C1 segment of cervical spinal cord (tissue), 14 donors: ENCODE measurements at places on chromosomes 7 and 10.

DNA sequence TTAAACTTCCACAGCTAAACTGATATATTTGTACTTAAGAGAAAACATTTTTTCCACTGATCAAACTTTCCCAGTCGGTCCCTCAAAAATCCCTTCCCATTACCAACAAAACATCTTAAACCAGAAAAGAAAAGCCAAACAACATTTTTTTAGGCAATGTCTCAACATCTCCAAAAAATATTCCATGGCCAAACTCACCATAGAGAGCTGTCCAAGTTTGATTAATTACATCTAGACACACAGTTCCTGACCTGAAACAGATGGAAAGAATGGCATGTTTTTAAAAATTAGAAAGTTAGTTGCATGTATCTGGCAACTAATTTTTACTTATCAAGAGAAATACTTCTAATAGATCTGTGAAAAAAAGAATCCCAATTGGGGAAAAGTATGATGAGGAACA, 95.4 kb downstream of the UBE2H start:
- no peak for DNase-seq

- no peak for DNase-seq
Observed at GRCh38 chr10:99781734-99782429, 558 bp upstream of the ABCC2 start.

DNA sequence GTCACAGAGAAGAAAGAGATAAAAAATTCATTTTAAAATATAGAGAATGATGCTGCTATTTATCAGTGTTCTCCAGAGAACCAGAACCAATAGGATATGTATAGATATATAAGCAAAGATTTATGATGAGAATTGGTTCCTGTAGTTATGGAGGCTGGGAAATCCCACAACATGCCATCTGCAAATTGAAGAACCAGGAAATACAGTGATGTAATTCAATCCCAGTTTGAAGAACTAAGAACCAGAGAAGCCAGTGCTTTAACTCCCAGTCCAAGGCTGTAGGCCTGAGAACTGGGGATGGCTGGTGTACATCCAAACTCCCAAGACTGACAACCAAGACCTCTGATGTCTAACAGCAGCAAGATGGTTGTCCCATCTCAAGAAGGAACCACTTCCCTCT, 192.9 kb upstream of the PLXDC2 start:
- no peak for DNase-seq

DNA sequence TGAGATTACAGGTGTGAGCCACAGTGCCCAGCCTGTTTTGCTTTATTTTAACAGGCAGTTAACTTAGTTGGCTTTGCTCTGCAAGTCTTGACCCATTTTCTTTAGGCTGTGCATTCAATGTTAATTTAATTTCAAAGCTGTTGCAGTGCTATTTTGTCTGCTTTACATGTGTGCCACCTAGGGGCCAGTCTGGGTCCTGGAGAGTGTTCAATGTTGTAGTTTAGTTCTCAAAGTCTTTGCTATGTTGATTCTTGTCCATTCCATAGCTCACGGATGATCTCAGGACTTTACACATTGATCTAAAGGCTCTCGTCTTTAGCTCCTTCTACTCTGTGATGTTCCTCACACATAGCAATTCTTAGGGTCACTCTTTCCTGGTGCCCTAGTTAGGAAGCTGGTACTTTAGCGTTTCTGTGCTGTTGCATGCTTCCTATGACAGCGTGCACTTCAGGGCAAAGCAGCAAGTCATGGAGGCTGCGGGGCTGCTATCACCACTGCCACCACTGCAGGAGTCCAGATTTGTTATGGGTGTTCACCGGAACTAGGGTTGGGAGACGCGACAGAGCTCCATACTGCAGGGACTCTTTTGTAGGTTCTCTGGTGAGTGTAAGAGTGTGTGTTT, 16.4 kb upstream of the ABCA13 start:
- DNase-seq = no peak

- DNase-seq = no peak
Observed at GRCh38 chr7:37390114-37390513, 58.5 kb downstream of the ELMO1 start.

DNA sequence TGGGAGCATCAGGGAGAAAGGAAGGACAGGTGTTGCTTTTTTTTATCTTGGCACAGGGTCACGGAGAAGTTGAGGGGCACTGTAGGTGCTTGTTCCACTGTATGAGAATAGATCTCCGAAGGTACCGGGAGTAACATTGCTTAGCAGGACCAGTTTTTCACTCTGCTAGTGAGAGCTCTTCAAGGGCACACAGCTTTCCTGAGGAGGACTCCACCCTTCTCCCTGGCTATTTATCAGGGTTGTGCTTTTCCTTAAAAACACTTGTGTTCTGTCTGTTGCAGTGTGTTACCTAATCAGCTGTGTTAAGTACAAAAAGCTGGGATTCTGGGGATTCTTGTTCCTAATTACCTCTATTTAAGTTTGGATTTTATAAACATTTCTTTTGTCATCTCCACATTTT, 160.5 kb downstream of the SND1 start:
- DNase-seq = no peak

DNA sequence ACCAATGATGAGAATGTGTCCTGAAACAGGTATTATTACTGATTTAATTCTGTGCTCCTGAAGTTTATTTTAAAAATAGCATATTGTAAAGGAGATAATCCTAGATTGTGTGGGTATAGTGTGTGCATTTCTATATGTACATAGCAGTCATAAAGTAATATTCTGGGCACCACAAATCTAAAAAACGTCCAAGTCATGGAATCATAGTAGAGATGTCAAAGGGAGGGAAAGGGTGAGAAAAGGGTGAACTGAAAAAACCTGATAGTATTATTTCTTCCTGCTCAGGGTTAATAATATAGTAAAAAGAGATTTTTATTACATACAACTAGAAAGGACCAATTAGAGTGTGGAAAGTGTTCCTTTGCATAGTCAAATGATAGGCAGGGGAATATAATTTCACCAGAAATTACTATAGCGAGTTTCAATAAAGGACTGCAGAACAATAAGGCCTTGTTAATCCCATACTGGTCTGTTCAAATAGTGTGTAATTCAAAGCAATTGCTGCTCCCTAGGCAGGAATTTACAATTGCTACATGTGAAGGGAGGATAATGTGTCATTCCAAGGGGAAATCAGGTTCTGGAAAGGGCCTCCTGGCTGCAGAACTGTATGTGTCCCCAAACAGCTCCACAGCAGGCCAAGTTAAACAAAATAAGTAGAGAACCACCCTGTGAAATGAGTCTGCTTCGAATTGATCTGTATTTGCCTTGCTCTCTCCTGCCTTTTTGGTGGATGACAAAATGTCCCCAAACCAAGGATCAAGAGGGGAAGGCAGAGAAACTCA, 42.5 kb upstream of the KMT2E start:
- DNase-seq = no peak

DNA sequence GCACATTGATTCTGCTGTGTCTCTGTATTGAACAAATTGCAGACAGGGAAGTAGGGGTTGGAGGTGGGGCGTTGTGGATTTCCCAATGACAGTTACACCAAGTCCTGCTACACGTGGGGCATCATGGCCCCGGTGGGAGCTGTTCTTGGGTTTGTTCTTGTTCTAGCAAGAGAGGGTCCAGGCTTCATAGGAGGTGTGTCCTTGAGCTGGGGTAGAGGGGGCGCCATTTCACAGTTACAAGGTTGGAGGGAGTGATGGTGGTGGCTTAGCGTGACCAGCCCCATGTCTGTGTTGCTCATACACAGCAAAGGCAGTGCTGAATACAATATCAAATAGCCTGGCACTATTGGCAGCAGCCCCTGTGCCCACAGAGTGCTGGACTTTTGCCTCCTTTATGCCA, 15.7 kb downstream of the SH2D4B start:
- DNase-seq = no peak

GRCh38 chr10:29141761-29142160, 147.1 kb upstream of the LYZL1 start:
- no peak for DNase-seq

DNA sequence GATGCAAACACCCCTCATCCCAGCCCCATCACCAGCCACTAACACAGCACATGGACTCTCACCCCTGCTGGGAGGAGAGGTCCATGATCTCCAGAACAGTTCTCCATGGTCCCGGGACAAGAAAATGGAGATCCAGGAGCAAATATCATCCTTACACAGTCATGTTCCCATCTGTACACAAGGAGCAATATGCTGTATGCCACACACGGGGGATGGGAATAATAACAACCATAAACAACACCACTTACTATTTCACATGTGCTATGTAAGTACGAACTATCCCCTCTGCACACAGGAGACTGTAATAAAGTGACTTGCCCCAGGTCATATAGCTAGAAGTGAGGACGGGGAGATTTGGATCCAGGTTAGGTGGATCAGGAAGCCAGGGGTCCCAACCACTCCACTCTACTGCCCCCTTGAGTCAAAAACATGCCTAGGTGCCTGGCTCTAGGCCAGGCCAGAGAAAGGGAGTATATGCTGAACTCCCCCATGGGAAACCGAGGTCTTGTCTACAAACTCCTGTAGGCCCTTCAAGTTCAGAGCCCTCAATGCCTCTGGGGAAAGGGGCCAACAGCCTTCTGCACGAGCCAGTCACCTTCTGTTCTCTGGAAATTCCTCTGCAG, 34.1 kb downstream of the LRRC20 start:
- DNase-seq = no peak

DNA sequence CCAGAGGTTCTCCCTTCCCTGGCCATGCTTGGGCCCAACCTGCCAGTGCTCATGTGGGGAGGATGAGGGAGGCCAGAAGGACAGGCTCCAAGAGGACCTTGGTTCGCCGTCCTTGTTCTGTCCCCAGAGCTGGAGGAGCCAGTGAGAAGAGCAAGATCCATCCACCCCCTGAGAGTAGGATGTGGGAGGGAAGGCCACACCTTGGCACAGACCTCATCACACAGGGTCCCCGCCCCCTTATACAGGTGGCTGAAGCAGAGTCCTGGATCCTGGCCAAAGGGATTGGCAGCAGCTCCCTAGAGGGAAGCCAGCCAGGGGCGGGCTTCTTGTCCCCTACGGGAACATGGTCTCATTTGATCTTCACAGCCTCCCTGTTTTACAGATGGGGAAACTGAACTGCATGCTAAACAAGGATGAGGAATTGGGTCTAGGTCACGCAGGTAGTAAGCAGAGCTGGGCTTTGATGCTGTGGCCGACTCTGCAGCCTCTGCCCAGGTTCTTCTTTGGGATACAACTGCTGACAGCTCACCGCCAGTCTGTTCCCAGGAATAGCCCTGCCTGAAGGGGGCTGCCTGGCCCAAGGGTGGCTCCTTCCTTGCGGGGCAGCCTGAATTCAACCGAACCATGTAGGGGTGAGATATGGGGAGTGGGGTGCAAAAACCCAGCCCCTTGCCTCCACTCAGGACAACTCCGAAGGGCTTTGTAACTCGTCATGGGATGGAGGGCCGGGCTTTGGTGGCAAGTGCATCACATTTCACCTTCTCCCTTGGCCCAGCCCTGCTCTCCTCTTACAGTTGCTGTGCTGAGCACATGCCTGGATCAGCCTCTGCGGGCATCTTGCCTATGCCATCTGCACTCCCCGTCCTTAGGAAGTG, 62.2 kb upstream of the KDM7A start:
- no peak for DNase-seq

GRCh38 chr7:138499340-138499739, 39.3 kb downstream of the TRIM24 start:
- DNase-seq = no peak

DNA sequence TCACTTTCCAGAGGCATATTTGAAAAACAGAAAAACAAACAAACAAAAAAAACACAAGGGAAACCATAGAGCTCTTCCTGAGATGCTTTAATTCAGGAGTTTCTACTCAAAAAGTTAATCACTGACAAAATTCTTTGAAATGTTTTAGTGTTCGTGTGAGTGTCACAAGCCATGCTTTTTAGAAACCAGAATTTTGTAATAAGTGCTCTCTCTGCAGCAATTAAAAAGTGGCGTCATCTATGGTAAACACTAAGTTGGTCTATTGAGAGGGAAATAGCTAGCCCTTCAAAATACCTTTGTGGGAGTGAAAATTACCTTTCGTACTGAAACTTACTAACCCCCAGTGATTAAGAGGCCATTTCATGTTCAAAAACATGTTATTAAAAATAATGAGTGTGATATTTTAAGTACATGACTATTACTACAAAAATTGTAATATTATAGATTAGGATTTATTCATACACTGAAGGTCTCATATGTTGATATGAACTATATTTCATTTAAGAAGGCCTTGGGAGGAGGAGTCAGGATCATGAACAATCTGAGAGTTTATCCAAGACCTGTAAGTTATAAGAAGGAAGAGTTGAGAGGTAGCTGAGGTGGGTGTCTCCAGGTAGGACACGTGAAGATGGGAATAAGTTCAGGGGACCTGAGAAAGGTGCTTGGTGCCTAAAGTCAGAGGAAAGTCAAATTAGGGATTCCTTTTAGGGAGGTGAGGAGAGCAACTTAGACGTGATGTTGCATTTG, 94.6 kb downstream of the PPP1R9A start:
- DNase-seq = no peak

DNA sequence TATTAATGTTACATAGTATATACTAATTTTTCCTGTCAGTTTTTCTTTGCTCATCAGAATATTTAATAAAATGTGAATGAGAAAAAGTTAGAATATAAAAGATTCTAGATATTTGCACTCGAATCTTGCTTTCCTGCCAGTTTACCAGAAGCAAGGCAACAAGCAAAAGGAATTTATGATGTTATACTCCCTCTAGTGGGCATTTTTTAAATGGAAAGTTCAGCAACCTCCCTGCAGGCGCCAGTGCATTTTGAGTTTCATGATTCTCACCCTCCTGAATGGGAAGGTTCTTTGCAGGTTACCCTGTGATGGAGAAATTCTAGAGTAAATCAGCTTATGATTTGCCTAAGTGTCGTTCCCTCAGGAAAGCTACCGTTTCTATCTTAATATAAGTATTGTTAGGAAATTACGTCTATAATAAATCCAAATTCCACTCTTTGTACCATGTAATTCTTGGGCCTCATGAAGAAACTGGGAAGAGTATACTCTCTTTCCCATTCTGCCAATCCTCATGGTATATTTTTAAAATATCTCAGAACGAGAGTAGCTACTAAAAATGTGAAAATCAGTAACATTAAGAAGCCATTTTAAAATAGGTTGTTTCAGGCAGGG, 350.0 kb downstream of the CRPPA start:
- no peak for DNase-seq

- no peak for DNase-seq
Observed at GRCh38 chr7:28529755-28530154, 117.4 kb downstream of the CREB5 start.

- DNase-seq = no peak
Observed at GRCh38 chr10:131816941-131817700, 83.7 kb upstream of the PPP2R2D start.

GRCh38 chr10:20303453-20304152, 487.4 kb downstream of the PLXDC2 start:
- DNase-seq = no peak

DNA sequence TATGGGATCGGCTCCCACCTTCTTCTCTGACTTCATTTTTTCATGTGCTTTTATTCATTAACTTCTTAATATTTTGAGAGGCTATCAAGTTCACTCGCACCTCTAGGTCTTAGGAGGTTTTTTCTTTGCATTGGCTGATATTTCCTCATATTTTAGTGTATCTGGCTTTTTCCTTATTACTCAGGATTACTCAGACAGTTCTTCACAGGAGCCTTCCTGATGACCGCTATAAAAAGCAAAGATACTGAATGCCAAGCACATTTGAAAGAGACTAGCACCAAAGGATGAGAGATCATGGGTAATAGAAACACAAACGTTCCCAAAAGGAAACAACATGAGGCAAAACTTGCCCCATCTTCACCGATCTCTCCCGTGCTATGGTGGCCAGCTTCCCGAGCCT, 409.2 kb upstream of the KLF6 start:
- no peak for DNase-seq
